ENCODE measurements at places on chromosomes 4 and X.
A peak's percentile ranks its signal among the peaks of the same experiment; 100 is the strongest.

DNA sequence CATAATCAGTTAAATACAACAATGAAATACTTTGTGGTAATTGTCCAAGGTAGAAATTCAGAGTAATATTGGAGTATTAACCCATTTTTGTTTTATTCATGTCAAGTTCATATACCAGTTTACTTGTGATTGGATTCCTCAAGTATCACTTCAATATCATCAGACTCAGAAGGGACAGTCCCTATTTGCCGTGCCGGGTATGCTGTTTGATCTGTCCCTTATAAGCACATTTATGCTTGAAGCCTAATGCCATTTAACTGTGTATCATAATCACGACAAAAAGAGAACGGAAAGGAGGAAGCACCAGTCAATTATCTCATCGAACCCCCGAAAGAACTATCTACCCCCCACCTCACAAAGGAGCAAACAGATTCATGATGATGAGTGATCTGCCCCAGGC lies 171.0 kb upstream of the TBL1X start:
- no peak for DNase-seq

DNA sequence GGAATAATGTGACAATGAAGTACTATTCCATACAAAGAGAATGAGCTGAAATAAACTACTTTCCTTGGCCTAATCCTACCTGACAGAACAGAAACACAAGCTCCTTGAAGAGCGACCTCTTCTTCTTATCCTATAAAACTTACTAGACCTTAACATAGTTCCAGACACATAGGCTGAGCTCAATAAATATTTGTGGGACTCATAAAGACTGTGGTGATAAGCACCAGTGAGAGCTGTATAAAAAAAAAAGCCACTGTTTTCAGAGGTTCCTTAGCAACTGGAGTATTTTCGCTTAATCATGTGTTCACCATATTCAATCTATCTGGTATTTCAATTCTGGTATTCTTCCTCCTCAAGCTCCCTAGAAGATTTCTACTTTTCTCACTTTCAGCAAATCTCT lies 1129.6 kb downstream of the STPG2 start:
- no peak for DNase-seq

GRCh38 chr4:90328558-90328957 lies 201.4 kb downstream of the CCSER1 start:
- no peak for DNase-seq

GRCh38 chr4:185730387-185730786 lies 81.6 kb downstream of the SORBS2 start:
- DNase-seq: no peak

GRCh38 chrX:110316351-110317060 lies 1.4 kb downstream of the AMMECR1 start:
- no peak for DNase-seq

DNA sequence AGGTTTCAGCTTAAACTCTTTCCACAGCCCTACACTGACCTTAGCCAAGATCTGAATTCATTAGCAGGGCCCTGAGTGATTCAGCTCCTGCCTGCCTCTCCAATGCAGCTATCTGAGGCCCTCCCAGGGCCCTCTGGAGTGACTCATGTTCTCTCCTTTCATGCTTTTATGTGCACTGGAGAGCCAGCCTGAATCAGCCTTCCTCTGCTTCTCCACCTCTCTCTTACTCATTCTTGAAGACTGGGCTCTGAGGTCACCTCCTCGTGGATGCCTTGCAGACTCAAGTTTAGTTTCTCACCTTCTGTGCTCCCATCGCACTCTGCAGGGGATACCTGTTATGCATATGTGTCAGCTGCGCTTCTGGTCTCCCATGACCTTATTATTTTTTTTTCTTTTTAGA lies 3.1 kb upstream of the OCIAD2 start:
- peak; percentile 48 for DNase-seq

DNA sequence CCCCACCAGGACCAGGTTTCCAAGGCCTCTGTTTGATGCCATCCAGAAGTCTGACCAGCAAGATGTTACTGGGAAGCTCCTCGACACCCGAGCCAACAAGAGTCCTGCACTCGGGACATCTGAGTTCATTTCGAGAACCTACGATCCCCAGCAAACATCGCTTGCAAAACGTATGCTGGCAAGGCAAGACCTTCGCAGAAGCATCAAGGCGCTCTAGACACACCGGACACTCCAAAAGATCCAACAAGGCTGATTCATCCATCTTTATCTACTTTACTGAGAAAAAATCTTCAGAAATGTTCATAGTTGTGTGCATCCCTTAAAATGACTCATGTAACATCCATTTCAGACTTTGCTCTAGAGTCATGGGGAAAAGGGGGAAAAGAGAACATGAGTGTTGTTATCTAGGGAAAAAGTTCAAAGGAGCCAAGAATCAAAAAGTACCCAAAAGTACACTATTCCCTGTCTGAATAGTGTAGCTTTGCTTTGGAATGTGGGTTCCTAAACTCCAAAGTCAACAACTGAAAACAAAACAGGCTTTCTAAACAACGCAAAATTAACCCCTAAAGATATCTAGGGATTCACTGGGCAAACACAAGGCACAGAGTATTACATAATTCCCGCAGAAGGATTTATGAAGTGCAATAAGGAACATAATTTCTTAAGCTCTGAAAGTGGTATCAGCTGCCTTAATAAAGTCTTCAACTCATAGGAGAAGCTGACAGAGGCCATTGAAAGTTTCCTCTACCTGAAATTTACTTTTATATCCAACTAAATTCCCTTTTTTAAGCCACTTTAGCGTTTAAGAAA lies 1.6 kb downstream of the SH3RF1 start:
- no peak for DNase-seq

GRCh38 chr4:25509646-25510045 lies 132.6 kb downstream of the ANAPC4 start:
- no peak for DNase-seq

DNA sequence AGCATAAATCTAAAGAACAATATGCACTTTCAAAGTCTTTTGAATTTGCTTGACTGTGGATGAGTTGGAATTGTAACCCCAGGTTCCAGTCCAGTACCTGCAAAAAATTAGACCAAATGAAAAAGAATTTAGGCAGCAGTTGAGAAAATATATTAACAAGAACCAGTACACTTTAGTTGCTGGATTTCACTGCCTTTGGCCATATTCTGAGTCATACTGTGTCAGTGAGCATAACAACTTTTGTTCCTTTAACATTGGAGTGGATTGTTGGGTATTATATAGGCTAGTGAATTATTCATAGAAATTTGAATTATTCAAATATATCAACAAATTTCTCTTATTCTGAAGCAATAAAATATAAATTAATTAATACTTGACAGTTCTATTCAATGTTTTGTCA lies 101.5 kb upstream of the SMAD1 start:
- no peak for DNase-seq

- no peak for DNase-seq
Observed at GRCh38 chr4:77263247-77263646, 106.2 kb downstream of the CCNG2 start.

DNA sequence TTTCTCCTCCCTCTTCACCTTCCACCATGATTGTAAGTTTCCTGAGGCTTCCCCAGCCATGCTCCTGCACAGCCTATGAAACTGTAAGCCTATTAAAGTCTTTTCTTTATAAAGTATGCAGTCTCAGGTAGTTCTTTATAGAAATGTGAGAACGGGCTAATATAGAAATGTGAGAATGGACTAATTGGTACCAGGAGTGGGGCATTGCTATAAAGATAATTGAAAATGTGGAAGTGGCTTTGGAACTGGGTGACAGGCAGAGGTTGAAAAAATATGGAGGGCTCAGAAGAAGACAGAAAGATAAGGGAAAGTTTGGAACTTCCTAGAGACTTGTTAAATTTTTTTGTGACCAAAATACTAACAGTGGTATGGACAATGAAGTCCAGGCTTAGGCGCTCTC lies 959.3 kb downstream of the SH3BGRL start:
- no peak for DNase-seq

GRCh38 chr4:3870567-3870962 lies 104.4 kb downstream of the ADRA2C start:
- DNase-seq: no peak

DNA sequence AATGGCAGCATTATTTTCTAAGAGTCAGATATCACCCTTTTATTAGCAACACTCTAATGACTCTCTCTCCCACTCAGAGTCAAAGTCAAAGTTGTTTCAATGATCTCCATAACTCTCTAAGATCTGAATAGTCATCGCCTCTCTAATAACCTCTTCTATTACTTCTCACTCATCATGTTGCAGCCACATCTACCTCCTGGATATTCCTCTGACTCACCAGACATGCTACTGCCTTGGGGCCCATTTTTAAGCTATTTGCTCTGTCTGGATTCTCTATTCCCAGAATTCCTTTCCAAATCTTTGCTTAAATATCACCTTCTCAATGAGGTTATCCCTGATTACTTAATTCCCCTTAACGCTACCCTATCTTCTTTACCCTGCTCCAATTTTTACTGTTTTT lies 391.8 kb upstream of the MAGEB16 start:
- no peak for DNase-seq

- DNase-seq: no peak
Observed at GRCh38 chr4:170990989-170991589, 822.1 kb upstream of the GALNTL6 start.

DNA sequence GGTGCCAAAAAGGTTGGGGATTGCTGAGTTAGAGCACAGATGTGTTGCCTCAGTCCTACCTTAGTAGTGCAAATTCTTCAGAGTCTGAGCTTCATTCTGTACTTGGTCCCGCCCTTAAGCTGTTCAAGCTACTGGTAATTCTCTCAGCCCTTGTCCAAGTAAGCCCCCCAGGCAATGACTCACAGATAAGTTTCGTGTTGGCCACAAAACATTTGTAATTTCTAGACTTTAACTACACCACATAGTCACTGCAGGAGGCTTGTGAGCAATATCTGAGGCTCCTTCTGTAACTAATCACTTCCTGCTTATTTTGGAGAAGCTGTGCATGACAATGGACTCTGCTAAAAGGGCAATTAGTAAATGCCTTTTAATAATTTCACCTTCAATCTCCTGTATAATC lies 1420.5 kb downstream of the PCDH7 start:
- DNase-seq: no peak

- no peak for DNase-seq
Observed at GRCh38 chrX:134542485-134542884, 82.5 kb downstream of the HPRT1 start.

Data from stimulated activated CD4-positive, alpha-beta T cell treated with anti-CD3 and anti-CD28 coated beads, TNF-alpha, amount 100 ng/mL, for 48 hours (primary cell).